SK-MEL-5 (cell line): ENCODE measurements at places on chromosomes 12 and 14.

GRCh38 chr12:34626363-34627157 is 604.3 kb downstream of the ALG10 start:
- no peak for DNase-seq

- no peak for DNase-seq
Measured at GRCh38 chr14:31768355-31768754, 207.2 kb downstream of the NUBPL start.

DNA sequence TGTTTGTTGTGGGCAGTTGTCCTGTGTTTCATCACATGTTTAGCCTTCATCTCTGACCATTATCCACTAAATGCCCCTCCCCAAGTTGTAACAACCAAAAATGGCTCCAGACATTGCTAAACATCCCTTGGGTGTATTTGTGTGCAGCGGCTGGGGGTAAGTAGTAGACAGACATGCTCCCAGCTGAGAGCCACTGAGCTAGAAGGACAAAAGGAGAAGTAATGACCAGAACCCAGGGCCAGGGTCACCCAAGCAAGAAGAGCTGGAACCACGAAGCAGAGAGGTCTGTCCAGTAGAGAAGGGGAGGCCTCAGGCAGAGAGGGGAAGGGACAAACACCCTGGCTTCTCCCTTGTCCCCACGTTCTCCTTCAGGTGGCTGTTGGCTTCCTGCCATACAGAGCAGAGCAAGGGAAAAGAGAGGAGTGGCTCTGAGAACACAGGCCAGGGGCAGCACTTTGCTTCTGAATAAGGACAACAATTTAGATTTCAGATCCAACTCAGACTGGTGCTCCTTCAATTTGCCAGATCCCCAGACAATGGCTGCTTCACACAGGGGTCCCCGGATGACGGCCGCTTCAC is 55.2 kb downstream of the NDUFA12 start:
- DNase-seq, result no peak

- no peak for DNase-seq
Measured at GRCh38 chr12:126430921-126431320, 1365.7 kb downstream of the AACS start.

DNA sequence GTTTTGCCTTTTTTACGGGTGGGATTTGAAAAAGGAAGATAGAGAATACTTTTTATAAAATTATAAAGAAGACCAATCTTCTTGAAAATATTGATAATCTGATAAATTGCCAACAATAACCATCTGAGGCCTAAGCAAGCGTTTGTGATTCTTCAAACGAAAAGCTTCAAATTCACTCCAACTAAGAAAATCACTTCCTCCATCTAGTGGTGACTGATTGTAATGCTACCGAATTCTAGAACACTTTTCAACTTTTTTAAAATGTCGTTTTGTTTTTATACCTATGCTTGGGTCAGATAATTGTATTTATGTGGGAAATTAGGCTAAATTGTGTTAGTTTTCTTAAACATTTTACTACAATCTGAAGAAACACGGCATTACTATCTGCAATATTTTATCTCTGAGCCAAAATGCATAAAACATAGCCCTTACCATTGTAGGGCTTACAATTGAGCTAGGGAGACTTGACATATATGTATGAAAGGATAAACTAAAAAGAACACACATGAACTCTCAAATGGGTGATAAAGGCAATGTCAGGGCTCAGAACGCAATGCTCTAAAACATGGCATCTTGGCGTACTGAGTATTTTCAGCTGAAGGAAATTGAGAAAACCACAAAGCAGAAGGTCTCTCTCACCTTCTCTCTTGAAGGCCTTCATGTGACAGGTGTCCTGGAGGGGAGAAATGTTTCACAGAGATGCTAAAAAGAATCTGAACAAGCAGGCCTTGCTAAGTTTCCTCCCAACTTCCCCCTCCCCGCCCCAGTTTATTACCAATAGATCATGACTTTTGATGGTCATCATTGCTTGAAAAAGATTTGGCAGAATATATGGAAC is 36.8 kb upstream of the G2E3 start:
- peak; percentile 57 for DNase-seq

GRCh38 chr14:65565948-65566347 is 153.4 kb downstream of the FUT8 start:
- peak; percentile 5 for DNase-seq

DNA sequence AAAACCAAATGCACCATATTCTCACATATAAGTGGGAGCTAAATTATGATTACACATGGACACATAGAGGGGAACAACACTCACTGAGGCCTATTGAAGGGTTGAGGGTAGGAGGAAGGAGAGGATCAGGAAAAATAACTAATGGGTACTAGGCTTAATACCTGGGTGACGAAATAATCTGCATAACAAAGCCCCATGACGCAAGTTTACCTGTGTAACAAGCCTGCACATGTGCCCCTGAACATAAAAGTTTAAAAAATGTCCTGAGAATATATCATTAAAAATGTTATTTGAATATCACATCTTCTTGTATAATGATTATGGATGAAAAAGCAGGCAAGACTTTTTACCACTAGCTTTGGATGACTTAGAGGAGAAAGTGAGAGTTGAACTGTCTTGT is 138.0 kb upstream of the NOVA1 start:
- DNase-seq, result no peak

DNA sequence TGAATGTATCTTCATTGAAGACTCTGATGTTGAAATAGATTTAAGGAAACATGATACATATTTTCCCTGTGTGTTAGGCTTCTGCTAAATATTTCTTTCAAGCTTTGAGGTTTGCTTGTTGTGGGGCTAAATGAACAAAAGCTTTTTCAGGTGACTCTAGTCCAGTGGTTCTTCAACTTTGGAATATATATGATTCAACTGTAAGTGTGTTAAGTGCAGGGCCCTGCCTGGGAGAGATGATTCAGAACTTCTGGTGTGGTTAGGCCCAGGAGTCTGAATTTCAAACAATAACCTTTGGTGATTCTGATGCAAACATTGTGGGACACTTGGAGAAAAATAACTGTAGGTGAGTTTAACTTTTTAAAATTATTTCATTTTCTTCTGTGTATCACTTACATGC is 93.0 kb downstream of the TRHDE start:
- DNase-seq, result no peak

DNA sequence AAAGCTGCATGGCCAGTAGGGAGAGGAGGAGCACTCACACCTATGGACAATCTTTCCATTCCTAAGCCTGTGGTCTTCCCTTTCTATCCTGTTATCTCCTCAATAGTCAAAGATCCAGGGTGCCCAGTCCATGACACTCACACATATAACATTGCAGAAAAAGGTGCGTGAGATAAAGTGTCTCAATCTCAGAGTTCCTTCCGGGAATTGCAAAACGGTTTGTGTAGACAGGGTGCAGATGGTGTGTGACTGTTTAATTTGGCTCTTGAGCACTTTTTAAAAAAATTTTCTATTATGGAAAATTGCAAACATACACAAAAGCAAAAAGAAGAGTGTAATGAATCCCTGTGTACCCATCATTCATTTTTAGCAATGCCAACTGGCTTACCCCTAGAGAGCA is 1493.6 kb downstream of the AACS start:
- DNase-seq, result no peak

GRCh38 chr12:80754274-80754673 is 37.6 kb downstream of the MYF5 start:
- no peak for DNase-seq

GRCh38 chr14:52348279-52348678 is 34.2 kb downstream of the PTGER2 start:
- DNase-seq, result no peak

DNA sequence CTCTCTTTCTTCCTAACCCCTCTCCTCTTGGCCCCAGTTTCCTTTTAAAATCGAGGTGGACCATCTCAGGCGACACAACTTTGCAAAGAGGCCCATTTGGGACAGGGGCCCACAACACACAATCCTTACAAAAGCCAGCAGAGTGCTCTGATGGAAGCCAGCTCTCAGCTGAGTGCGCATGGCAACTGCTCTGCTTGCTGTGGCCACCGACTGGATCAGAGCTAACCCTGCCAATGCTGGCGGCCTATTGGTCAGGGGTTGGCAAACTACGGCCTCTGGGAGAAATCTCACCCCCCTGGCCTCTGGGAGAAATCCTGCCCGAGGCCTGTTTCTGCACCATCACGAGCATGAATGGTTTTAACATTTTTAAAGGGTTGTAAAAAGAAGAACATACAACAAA is 55.0 kb downstream of the AMN start:
- DNase-seq, result no peak

DNA sequence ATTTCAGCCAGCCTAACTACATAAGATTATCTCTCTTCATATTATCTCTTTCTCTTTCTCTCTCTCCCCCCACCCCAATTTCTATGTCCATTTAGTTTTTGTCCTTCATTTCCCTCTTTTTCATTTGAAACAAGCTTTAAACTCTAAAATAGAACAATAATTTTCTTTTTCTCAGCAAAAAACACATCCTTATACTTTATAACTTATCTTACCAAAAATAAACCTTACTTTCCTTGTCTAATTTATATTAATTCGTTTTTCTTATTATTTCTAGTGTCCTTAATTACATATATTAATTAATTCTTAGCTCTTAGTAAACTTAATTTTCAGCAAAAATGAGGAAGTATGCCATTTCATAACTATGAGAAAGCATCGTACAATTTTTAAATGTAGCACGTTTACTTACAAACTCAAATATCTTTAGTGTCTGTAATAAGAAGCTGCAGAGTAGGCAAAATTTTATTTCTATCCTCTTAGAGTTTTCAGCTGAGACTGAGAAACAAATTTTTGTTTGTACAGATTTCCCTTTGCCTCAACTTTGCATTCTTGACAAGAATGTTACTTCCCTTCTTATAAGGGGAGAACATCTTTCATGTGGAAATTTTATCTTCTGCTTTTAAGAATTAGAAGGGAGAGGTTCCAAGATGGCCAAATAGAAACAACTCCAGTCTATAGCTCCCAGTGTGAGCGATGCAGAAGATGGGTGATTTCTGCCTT is 65.1 kb upstream of the ST8SIA1 start:
- DNase-seq, result no peak

- DNase-seq, result no peak
Measured at GRCh38 chr12:11734580-11735180, 85.2 kb downstream of the ETV6 start.

GRCh38 chr12:27922531-27923139 is 49.9 kb downstream of the PTHLH start:
- no peak for DNase-seq

DNA sequence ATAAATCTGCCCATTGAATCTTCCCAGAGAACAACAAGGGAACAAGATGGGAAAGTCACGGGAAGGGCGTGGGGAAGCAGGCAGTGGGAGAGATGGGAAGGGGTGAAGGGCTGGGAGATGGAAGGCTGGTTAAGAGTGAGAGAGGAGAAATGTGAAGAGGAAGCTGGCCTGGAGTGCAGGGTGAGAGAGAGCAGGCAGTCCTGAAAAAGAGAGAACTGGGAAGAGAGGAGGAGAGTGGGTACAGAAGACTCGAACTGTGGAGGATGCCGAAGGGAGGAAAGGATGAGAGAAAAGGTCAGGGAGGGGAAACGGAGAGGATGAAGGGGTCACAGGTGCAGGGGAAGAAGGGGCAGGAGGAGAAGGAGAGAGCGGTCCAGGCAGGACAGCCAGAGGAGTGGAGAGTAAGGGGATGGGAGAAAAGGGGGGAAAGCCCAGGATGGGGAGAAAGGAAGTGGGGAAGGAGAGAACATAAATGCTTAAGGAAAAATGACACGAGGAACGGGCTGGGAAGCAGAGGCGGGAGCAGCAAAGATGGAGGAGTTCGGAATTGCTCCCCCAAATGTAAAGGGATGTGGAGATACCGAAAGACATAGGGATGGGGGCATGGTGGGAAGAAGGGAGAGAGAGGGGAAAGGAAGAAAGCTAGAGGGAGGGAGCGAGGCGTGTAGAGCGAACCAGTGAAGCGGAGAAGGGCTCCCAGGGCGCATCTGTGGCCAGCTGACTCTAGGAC is 1.2 kb downstream of the PIANP start:
- DNase-seq, result no peak

DNA sequence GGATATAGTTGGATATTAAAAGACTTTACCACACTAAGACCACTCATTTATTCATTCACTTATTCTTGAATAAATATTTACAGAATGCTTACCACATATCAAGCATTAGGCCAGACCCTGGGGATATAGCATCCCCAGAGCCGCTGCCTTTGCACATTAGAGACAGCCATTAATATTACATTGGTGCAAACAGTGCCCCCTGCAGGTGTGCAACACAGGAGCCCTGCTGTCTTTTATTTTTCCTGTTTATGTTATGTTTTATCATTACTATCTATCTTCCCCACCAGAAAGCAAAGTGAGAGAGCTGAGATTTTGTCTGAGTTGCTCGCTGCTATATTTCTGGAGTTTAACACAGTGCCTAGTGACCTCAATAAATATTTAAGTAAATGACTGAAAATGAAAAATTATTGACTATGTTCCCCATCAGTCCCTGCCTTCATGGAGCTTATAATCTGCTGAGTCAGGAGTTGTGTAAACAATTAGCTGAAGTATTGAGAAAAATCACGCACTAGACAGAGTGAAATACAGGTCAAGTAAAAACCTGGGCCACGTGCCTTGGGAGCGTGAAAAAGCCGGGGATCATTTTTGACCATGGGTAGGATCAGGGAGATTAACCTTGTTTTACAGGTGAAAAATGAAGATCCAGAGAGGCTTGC is 301.6 kb downstream of the PCNX1 start:
- DNase-seq, result no peak

DNA sequence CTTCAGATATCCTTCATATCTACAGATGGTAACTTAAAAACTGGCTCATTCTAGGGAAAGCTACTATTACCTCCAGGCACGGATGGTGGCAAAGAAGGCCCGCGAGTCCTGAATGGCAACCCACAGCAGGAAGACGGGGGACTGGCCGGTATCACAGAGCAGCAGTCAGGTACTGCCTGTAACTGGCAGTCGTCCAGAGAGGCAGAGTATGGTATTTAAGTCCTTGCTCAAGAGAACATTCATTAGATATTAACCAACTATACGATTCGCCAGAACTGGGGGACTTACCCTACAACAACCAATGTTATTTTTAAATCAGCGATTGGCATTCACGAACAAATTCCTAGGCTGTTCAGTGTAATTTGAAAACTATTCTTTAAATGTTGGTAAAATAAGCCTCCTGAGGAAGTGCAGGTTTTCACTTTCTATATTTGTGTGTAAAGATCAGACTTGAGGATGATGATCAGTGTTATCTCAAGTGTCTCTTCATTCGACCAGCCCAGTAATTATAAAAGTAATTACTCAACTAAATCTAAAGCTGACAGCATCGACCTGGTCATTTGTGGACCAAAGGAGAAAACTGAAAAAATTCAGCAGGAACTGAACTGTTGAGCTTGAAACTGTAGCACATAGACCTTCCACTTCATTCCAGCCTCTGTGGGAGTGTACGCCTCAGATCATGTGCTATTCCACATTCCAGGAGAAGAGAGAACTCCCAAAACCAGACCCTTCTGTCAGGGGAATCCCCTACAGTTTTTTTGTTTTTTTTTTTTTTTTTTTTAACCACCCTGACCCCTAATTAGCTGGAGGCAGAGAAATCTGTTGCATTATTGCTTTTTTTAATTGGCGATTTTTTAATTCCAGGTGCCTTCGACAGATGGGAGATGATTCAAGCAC is 75.6 kb downstream of the ESR2 start:
- no peak for DNase-seq

GRCh38 chr12:124457287-124458219 is 109.9 kb downstream of the NCOR2 start:
- DNase-seq, result peak; percentile 78
